Placental epithelial cell (primary cell): ENCODE measurements at places on chromosomes 12 and 14. TPM values are rescaled to one million over a fixed set of nuclear protein-coding genes. Genes with fewer than 3 reads are reported as not detected.

ARHGDIB gene
- 81.7 and 223 TPM in 2 replicates for total RNA-seq

LMNTD1 gene
- not detected in 2 replicates for total RNA-seq

CDKL1 gene
- total RNA-seq, result 1.2 and 1.6 TPM in 2 replicates

SLC6A12 gene
- not detected in 2 replicates for total RNA-seq

KRT82 gene
- not detected in 2 replicates for total RNA-seq
